ENCODE measurements at places on chromosomes 3 and 15.

DNA sequence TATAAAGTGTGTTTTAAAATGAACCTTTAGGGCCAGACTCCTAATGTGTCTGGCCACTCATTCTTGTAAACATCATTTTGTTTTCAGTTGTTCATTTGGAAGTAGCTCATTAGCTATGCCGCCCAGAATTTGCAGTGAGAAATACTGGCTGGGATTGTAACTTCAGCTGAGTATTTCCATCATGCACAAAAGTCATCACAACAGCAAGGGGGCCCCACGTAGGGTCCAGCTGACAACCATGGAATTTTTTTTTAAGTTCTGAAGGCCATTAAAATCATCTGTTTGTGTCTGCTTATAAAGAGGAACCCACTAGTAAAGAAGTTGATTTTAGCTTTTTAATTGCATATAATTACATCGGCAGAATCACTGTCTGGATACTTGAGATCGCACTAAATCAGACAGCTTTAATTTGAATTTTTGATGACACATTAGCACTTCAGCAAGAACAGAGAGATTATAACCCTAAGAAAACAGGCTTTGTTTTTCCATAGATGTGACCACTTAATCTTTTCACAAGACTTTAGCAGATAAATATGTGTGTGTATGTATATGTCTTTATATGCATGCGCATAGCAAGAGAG, 46.3 kb upstream of the SKOR1 start:
- DNase-seq: no peak

GRCh38 chr15:59174835-59175831, 31.5 kb upstream of the LDHAL6B start:
- DNase-seq: peak; percentile 50

DNA sequence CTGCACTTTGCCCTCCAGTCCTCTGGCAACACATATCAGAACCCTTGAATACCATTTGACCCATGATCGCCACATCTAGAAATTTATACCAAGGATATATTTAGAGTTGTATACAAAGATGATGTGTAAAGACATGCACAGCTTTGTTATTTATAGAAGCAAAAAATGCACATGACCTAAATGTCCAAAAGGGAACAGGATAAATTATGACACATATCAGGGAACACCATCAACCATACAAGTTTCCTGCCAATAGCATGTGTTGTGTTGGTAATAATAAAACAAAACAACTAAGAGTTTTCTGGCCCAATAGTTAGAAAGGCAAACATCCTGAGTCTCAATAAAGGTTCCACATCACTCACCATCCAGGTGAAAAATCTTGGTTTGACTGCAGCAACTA, 51.5 kb downstream of the AAGAB start:
- DNase-seq: no peak

- DNase-seq: no peak
Measured at GRCh38 chr3:13818919-13819318, 61.0 kb downstream of the WNT7A start.

DNA sequence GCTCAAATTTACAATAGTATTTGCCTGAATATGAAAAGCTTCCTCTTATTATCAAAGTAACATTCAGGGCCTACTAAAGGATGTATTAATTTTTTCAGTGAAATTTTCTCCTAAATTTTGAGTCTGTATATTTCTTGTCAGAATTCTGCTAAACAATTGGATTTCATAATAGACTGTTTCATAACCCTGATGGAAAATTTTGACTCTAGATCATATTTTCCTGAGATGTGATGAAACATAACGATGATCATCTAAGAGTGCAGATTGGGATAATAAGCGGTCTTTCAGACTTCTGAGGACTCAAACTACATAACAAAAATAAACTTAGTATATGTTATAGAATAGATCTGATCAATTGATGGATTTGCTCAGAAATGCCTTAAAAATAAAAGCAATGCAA, 574.5 kb upstream of the TBL1XR1 start:
- DNase-seq: no peak

GRCh38 chr3:106692624-106693023, 684.6 kb upstream of the CCDC54 start:
- DNase-seq: no peak

DNA sequence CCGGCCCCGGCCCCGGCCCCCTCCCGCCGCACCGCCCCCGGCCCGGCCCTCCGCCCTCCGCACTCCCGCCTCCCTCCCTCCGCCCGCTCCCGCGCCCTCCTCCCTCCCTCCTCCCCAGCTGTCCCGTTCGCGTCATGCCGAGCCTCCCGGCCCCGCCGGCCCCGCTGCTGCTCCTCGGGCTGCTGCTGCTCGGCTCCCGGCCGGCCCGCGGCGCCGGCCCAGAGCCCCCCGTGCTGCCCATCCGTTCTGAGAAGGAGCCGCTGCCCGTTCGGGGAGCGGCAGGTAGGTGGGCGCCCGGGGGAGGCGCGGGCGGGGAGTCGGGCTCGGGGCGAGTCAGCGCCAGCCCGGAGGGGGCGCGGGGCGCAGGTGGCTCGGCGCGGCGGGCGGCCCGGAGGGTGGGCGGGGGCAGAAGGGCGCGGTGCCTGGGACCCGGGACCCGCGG, 352 bp downstream of the CHRD start:
- peak; percentile 49 for DNase-seq

GRCh38 chr3:70272798-70273197, 39.6 kb downstream of the MDFIC2 start:
- DNase-seq: no peak

DNA sequence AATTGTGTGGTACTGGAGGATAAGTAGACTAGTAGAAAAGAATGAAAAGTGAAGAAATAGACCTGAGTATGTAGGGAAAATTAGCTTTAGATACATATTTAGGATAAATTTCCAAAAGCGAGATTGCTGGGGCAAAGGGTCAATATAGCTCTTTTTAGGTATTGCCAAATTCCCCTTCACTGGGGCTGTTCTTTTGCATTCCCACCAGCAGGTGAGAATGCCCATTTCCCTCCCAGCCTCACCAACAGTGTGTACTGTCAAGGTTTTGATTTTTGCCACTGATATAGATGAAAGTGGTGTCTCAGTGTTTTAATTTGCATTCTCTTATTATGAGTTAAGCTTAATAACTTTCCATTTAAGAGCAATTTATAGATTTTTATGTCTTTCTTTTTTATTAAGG, 35.7 kb upstream of the BHLHE40 start:
- peak; percentile 9 for DNase-seq

DNA sequence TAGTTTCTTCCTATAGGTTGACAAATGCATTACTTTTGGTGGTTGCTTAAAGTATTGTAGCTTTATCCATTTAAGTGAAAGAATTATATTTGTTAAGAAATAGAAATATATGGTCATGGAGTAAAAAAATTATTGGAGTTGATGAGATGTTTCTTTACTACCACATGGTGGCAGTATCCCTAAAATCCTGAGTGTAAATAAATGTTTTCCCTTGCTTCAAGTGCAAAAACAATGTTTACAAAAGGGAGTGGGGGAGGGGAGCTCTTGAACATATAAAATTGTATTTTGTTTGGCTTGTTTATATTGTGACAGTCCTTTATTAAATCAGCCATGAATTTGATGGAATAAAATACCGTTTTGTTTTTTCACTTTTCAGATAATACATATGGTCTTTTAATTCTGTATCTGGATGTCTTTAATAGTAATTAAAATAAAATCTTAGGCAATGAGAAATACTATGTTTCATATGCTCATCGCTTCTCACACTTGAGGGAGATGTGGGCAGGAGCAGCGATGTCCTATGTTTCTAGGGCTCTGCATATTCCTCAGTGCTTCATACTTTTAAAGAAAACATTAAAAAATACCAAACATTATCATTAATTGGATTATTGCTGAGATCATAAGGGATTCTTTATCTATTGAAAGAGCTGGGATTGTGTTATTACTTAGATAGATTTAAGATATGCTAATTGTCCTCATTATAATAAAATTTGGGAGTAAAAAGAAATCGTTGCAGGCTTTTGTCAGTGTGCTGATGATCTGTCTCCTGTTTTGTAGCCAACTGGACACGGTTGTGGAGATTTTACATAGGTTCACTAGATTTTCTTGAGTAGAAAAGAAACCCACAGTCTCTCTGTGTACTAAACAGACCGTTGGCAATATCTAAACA, 349.7 kb downstream of the TUSC7 start:
- no peak for DNase-seq

DNA sequence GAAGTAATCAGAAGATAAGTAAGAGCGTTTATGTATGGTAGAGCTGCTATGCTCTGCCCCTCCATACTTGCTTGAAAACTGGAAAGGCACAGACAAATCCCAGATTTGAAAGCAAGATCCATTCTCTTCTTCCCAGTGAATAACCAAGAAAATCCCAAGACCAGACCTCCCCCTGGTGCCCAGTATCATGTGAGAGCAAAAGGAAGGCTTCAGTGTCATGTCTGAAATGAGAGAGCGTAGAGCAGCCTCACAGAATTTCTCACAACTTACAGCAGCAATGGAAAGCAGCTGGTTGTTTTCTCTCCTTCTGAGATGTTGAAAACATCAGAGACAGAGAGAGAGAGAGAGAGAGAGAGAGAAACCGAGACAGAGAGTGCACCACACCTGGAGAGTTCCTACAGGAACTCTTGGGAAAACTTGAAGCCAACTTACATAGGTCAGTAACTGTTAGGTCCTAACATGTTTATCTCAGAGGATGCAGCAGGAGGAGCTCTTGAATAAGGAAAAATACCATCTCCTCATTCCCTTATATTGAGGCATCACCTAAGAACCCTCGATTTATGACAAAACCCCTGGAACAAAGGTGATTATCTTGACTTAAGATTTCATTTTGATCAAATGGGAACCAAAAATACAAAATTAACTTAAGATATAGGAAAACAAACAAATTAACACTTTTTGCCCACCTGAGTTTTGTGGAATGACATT, 273.3 kb downstream of the NSUN3 start:
- peak; percentile 12 for DNase-seq

- DNase-seq: no peak
Measured at GRCh38 chr3:119628816-119629445, 31.2 kb downstream of the PLA1A start.

DNA sequence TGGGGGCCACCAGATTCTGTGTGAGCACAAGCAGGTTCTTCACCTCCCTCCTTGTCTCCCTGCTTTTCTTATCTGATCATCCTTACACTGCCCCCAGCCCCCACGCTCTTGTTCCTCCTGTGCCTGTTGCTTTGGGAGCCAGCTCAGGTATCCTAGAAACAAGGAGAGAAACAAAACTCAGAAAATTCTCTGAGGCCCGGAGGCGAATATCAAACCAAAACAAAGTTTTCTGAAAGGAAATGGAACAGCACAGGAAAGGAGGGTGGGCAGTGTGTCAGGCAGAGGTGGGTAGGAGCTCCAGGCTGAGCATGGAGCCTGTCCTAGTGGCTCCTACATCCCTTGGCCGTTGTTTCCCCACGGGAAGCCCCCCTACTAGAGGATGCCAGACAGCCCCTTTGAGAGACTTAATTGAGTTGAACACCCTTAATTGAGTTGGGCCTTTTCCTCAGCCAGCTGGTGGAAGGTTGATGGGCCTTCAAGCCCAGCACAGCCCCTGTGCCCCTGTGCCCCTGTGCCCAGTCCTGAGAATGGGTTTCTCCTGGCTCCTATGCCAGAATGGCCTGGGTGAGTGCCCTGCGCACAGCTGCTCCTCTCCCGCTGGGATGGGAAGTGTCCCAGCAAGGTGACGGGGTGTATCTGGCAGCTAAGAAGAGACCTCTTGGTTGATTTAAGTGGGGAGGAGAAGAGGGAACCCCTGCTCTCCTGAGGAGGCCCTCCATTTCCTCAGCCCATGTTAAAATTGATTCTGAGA, 22.8 kb upstream of the JMJD7 start:
- DNase-seq: no peak

DNA sequence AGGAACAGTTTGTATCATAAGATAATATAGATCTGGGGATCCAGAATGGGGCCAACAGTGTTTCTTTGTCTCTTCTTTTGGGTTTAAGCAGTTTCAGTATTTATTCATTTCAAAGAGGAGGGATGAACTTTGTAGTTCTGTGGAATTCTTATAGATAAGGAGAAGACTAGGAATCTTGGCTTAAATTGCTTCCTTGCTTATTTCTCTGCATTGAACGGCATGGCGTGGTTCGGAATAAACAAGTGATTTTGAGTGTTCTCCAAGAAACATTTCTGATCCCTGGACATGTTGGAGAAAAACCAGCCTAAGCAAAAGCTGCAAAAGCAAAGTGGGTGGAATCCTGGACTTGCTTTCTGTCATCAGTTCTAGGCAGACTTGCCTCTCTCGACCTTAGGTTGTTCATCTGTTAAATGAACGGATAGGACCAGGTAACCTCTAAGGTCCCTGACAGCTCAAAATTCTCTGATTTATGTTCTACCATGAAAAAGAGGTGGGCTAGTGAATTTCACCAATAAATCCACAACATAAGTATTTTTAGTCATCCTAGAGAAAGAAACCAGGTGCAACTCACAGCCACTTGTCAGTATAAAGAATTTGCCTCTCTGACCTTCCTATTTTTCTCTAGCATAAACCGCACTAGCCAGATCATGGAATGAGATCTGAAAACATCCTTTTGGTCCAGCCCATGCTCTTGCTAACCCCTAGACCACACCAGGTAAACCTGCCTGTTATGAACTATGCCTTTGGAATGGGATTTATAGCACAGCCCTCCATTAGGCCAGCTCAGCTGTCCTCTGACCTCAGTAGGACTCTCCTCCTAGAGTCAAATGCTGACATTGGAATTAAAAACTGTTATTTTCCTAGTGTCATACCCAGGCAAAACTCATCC, 78.8 kb downstream of the CLDN11 start:
- DNase-seq: no peak

DNA sequence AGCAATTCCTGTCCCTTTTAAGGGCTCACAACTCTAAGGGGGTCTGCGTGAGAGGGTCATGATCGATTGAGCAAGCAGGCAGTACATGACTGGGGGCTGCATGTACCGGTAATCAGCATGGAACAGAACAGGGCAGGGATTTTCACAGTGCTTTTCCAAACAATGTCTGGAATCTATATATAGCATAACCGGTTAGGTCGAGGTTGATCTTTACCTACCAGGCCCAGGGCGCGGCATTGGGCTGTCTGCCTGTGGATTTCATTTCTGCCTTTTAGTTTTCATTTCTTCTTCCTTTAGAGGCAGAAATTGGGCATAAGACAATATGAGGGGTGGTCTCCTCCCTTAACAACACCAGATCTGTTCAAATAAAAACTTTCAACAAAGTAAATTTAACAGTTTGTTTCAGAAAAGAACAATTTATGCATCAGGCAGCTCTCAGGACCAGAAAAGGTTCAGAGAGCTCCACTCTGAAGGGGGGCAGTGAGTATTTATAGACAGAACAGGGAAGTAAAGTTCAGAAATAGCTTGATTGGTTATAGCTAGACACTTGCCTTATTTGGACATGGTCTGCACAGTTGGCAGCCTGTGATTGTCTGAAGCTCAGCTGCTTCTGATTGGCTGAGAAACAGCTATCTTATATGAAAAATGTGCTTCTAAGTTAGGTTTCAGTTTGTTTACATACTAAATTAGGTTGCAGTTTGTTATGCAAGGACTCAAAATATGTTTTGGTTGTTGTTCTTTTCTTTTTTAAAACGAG, 17.2 kb upstream of the B4GALT4 start:
- DNase-seq: no peak
